Activated T-helper 17 cell treated with anti-CD3 and anti-CD28 coated beads, Interleukin-2, amount 50 U/mL, for 72 hours (primary cell): ENCODE measurements at places on chromosomes 7 and 10.
A peak's percentile ranks its signal among the peaks of the same experiment; 100 is the strongest.

- no peak for ATAC-seq
- H3K36me3 ChIP-seq = no peaks in the 10 kb centered on the region
- no peak overlapping the region for H3K27ac ChIP-seq
These were observed 248.4 kb downstream of the BMPER start for GRCh38 chr7:34153656-34154270.

GRCh38 chr10:43380610-43381222 lies 9.3 kb downstream of the FXYD4 start:
- peak; percentile 40 for ATAC-seq
- no peak overlapping the region for H3K4me3 ChIP-seq

GRCh38 chr7:145884716-145885514 lies 231.7 kb upstream of the CNTNAP2 start:
- no peak for ATAC-seq
- no peak overlapping the region for H3K27ac ChIP-seq
- H3K4me3 ChIP-seq = no peak overlapping the region

DNA sequence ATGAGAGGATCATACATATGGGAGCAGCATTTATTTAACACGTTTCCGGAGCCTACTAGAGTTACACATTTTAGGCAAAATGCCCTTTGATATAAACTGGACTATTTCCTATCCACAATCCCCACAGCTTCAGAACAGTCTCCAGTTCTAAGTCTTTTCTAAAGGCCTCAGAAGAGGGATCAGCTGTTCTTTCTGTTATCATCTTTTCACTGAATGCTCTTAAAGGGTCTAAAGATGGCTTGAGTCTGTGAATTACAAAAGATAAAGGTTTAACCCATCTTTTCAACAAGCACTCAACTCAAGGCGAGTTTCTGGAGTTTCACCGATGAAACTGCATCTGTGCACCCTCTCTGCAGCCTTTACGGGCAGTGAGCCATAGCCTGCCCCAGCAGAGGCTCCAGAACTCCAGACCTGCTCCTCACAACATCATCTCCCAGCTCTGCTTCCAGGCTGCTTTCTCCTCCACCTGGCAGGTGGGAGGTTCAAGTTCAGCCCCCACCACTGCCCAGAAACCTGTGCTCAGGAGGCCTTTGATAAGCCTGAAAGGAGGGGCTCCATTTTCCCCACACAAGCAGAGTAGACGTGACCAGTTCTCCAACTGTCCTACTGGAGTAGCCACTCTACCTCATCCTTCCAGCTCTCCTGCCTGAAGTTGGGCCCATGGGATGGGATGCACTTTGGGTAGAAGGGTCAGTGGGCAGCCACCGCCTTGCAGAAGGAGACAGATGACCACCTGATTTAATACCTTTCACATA lies 53.4 kb downstream of the HSPA12A start:
- ATAC-seq = no peak
- no peaks in the 10 kb centered on the region for H3K36me3 ChIP-seq
- no peak overlapping the region for H3K27ac ChIP-seq
- no peaks in the 10 kb centered on the region for H3K4me1 ChIP-seq

DNA sequence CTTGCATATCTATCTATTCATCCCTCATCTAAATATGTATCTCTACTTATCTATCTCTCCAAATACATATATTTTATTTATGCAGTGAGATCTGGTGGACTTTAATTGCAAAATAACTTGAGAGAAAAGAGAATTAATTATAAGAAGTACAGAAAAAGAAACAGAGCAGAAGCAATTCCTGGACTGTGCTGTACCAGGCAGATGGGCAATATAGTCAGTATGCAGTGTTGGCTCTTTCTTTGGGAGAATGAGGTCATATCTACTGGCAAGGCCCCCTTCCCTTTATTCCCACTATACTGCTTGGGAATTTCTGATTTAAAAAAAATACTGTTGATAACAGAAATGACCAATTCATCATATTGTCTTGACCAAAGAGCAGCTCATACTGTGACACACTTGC lies 49.0 kb upstream of the TOMM7 start:
- no peak for ATAC-seq
- peaks cover 5% of the 10 kb centered on the region for H3K4me1 ChIP-seq
- no peaks in the 10 kb centered on the region for H3K27me3 ChIP-seq
- no peak overlapping the region for H3K27ac ChIP-seq

DNA sequence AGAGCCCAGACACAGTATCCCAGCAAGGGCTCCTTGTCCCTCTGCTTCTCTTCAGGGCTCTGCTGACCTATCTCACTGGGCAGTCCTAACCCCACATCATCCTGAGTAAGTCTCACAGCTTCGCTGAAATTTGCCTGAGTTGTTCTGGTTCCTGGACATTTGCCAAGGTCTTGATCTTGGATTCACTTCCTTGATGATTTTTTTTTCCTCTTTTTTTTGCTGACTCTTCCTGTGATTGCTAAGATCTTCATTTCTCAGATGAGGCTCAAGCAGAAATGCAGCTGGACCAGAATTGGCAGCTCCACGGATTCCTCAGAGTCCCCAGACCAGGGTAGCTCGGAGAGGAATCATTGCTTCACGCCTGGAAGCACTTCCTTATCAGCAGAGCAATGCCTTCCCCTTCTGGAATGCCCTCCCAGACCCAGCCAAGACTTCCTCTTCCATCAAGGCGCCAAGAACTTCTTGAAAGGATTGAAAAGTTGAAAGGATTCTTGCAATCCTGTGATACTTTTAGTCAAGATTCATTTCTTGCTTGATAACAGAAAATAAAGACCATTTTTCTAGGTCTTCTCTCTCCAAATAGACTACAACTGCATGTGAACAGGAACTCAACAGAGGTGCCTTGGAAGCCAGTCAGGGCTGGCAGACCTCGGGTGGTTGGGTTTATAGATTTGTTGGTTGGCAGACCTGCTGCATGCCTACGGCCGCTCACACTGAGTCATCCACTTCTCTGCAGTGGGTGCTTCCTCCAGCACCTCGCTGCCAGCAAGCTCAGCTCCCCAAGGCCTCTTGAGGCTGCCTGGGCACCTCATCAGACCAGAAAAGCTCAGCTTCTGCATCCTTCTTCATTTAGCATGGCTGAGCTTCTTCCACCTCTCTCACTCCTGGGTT lies 8.8 kb upstream of the AFAP1L2 start:
- no peak for ATAC-seq
- H3K27ac ChIP-seq = no peak overlapping the region
- peaks cover 25% of the 10 kb centered on the region for H3K27me3 ChIP-seq
- no peaks in the 10 kb centered on the region for H3K36me3 ChIP-seq

- no peak for ATAC-seq
- no peak overlapping the region for H3K27ac ChIP-seq
- H3K36me3 ChIP-seq = peaks cover 81% of the 10 kb centered on the region
- no peaks in the 10 kb centered on the region for H3K4me1 ChIP-seq
- H3K4me3 ChIP-seq = no peak overlapping the region
These were observed 33.2 kb downstream of the UBN2 start for GRCh38 chr7:139264220-139264619.

DNA sequence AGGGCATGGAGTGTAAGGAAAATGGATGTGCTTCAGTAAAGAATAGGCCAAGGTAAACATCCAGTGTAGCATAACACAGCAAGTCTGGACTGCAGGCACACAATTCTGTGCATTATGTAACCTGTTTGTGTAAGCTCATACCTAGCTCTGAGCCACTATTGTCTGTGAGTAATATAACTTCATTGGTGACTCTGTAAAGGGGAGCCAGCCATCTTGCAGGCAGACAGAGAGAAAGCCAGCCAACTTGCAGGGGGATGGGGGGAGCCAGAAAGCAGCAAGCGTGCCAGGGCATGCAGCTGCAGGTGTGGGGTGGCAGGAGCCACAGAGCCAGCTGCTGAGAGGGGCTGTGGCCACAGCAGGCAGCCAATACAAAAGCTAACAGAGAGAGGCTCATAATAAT lies 449.2 kb downstream of the IPMK start:
- no peaks in the 10 kb centered on the region for H3K27me3 ChIP-seq
- no peak overlapping the region for H3K4me3 ChIP-seq
- no peak for ATAC-seq
- no peak overlapping the region for H3K27ac ChIP-seq

DNA sequence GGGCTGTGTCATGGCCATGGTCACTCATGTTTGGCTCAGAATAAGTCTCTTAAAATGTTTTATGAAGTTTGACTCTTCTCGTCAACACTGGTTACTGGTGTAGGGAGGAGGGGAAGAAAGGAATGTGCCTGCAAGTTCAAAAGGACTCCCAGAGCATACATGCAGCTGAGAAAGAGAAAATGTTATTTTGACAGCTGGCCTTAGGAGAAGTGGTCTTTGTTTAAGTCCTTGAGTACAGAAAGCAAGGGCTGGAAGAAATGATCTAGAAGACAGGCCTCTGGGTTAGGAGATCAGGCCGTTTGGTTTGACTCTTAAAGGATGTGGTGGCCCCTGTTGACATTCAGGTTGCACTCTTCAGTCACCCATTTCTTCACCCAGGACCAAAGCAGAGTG lies 245.5 kb downstream of the REEP3 start:
- H3K4me3 ChIP-seq = no peak overlapping the region
- no peak for ATAC-seq
- no peaks in the 10 kb centered on the region for H3K27me3 ChIP-seq
- H3K27ac ChIP-seq = no peak overlapping the region
- no peaks in the 10 kb centered on the region for H3K36me3 ChIP-seq
- no peaks in the 10 kb centered on the region for H3K4me1 ChIP-seq

DNA sequence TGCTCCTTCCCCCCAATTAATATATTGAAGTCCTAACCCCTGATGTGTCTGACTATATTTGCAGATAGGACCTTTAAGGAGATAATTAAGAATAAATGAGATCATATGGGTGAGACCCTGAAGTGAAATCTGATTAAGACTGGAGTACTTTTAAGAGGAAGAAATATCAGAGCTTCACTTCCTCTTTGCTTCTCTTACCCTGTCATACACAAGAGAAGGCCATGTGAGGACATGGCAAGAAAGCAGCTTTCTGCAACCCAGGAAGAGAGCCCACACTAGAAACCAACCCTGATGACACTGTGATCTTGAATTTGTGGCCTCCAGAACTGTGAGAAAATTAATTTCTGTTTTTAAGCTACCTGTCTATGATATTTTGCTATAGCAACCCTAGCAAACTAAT lies 44.2 kb downstream of the JMJD1C start:
- ATAC-seq = peak; percentile 56
- H3K36me3 ChIP-seq = no peaks in the 10 kb centered on the region
- no peak overlapping the region for H3K4me3 ChIP-seq

DNA sequence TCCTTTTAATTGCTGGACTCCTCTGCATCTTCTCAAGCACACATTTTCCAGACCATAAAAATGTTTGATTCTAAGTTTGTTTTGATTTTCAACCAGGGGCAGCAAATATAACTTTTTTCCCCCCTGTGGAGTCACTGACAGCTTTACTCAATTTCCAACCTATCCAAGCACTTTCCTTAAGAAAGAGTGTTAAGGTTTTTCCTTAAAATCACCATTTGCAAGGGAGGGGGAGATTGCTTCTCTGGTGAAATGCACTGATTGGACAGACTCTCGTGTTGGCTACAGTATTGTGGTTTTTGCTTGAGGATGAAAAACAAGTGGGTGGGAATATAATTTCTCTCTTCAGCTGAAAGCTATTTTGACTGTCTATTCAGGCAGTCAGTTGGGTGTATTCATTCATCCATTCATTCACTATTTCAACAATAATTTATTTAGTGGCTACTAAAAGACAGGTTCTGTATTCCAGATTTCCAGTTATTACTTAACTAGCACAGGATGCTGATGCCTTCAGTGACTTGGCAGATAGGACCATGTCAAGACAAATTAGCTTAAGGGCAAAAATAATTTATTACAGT lies 146.3 kb downstream of the BAMBI start:
- no peaks in the 10 kb centered on the region for H3K4me1 ChIP-seq
- no peaks in the 10 kb centered on the region for H3K36me3 ChIP-seq
- H3K4me3 ChIP-seq = no peak overlapping the region
- H3K27ac ChIP-seq = no peak overlapping the region

DNA sequence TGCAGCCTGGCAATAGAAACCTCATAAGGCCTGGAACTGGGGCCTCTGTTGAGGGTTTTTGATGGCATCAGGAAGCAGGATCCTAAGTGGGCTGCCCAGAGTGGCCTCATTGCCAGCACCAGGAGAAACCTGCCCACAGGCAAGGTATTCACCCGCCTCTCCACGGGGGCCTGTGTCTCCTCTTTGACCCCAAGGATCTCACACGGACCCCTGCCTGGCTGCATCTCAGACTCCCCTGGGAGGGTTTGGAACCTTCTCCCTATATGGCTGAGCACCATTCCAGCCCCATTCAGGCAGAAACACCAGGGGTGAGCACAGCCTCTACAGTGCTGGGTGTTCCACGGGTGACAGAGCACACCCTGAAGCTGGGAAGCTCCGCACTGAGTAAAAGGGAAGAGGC lies 14.6 kb upstream of the C10orf71 start:
- H3K36me3 ChIP-seq = no peaks in the 10 kb centered on the region
- H3K4me1 ChIP-seq = peaks cover 5% of the 10 kb centered on the region
- H3K27ac ChIP-seq = no peak overlapping the region
- H3K4me3 ChIP-seq = no peak overlapping the region
- peaks cover 6% of the 10 kb centered on the region for H3K27me3 ChIP-seq
